AG20443 (cell line): ENCODE measurements at places on chromosomes 3 and 15.
A peak's percentile ranks its signal among the peaks of the same experiment; 100 is the strongest.

- peak; percentile 40 for DNase-seq
These were observed 25.3 kb downstream of the TRAK1 start for GRCh38 chr3:42116466-42116865.

DNA sequence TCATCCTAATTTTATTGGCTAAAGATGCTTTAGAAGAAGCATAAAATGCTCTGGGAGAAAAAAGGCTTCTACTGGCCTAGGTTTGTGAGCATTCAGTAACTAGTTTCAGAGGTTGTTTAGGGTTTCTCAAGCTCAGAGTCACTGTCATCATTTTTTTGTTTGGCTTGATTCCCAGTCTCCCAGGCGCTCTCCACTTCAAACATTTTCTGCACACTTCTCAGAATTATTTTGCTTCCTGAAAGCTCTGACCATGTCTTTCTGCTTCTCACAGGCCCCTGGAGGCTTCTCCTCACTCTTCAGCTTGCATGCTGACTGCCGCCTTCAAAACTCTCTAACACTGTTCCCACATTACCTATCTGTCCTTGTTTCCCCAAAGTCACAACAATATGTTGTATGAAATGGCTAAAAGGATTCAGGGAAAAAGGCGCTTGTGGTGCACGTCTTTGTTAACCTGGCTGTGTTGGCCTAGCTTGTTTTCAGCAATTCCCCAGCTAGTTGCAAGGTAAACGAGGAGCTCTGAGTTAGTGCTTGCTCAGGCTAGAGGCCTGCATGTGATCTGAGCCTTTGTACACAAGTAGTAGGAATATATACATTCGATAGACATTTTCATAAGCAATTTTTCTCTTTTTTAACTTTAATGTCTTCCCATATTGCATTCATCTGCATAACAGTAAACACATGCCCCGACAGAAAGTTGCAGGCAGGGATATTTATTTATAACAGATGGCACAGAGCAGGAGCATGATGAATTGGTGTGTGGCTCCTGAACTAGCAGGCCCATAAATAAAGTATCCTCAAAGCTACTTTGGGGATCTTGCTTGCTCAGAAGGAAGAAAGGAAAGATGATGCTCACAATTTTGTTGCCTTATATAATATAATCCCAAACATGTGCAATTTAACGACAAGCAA, 129.2 kb upstream of the DPH6 start:
- DNase-seq, result peak; percentile 62

DNA sequence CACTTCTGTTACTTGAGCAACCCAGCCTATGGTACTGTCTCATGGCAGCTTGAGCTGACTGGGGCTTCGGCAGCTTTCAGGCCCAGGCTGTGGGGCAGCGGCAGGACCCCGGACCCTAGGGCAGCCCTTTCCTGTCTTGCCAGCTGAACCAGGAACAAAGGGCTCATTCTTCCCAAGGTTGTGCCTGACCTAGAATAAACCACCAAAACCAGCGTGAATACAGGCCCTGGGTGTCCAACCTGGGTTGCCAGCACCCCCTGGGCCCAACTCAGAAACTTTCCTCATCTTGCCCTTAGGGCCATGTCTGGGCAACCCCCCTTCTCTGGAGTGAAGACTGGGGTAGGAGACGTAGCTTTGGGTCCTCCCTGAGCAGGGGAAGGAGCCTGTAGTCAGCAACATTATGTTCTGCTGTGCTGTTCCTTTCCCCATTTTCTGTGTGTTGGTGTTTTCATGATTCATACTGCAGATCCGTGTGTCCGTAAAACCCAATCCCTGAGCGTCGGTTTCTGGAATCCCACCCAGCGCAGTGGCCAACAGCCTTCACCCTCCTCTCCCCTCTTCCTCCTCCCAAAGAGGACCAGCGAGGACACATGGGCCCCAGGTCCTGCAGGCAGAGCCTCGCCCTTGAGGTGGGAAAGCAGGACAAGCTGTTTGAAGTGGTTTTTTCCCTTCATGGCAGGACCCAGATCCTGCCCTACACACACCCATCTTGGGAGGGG, 33.5 kb downstream of the TKT start:
- DNase-seq, result no peak

DNA sequence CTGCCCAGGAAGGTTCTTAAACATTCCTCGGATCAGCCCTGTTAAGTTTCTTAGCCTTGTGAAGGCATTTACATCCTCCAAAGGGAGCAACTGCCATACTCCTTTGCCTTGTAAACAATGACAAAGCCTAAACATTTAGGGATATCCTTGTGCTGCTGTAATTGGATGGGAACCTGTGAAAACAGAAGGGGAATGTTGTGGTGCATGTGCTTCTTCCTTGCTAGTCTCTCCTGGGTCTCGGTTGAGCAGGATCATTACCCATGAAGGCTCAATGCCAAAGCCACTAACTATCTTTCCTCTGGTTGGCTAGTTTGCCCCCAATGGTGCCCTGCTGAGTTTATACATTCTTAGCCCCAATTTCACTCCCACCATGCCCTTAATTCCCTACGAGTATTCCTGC, 17.3 kb downstream of the CHRNA3 start:
- DNase-seq, result no peak

DNA sequence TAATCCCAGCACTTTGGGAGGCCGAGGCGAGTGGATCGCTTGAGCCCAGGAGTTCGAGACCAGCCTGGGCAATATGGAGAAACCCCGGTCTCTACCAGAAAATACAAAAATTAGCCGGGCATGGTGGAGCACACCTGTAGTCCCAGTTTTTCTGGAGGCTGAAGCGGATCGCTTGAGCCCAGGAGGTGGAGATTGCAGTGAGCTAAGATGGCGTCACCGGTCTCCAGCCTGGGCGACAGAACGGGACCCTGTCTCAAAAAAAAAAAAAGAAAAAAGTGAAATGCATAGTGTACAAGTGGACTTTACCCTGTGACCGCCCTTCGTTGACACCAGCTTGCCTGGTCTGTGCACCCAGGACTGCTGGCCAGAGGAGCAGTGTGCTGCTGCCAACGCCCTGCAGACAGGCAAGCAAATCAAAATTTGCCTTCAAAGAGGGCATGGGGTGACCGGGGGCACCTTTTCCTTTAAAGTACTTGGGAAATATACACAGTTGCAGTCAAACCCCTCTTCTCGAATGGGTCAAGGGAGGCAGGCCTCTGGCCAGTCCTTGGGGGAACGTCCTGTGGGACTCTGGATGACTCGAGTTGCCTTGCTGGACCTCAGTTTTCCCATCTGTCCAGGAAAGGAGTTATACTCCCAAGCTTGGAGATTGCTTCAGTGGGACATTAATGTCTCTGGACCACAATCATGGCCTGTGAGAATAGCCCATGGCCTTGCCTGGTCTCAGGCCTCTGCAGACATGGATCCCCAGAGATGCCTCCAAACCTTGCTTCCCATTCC, 1.0 kb downstream of the XYLB start:
- DNase-seq, result no peak

DNA sequence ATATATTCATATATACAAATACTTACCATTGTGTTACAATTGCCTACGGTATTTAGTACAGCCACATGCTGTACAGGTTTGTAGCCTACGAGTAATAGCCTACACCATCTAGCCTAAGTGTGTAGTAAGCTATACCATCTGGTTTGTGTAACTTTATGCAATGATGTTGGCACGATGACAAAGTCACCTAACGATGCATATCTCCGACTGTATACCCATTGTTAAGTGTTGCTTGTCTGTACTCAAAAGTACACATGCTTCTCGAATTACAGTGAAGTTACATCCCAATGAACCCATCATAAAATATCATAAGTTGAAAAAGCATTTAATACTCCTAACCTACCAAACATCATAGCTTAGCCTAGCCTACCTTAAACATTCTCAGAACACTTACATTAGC, 327.1 kb downstream of the KBTBD8 start:
- no peak for DNase-seq

GRCh38 chr3:373193-373779, 176.7 kb downstream of the CHL1 start:
- DNase-seq, result no peak

GRCh38 chr3:143315766-143316165, 196.2 kb downstream of the CHST2 start:
- DNase-seq, result no peak

DNA sequence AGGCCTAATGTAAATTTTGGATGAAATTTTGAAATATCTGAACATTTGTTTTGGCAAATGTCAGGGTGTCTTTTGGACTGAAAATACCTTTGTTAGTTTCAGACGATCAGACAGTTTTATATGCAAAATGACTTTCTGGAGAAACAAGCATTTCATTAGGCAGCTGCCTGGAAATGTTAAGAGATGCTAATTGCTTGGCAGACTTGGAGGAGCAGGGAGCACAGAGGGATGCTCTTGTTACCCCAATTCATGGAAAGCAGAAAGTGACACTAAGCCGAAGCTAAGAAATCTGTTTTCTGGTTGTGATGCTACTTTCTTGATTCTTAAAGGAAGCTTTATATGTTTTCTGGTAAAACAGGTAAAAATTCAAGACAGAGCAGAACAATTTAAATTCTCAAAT, 204.3 kb upstream of the GBE1 start:
- DNase-seq, result no peak

DNA sequence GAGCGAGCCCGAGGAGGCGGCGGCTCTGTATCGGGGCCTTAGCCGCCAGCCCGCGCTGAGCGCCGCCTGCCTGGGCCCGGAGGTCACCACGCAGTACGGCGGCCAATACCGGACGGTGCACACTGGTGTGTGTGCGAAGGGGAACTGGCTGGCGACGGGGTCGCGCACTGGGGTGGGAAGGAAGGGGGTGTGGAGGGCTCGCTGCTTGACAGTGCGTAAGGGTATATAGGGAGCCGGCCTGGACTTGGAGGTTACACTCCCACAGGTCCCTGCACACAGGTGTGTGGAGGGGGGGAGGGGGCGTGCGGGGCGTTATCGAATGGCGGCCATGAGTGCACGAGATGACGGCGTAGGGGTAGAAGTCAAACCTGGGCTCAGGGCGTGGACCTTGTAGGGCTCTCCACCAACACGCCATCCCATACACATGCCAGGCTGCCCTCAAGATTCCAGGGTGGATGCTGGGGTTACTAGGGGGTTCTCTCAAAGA, 389 bp downstream of the APEH start:
- DNase-seq, result no peak

DNA sequence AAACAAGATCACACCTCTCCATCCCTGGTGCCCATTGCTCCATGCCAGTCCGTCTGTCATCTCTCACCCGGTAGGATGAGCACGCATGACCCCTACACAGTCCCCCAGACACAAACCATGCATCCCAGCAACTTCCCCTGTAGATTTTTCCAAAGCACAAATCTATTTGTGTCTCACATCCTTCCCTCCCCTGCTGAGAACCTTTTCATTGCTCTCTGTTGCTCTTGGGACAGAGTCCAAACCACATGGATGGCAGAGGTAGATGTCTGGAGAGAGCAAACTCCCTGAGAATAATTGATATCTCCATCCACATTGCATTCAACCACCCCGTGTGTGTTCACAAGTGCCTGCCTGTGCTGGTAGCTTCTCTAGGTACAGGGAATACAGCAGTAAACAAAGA, 29.9 kb upstream of the LRTM1 start:
- DNase-seq, result no peak

- DNase-seq, result peak; percentile 77
These were observed 103.9 kb downstream of the FBN1 start for GRCh38 chr15:48541341-48542278.

GRCh38 chr15:66765478-66766281, 63.6 kb downstream of the SMAD6 start:
- peak; percentile 44 for DNase-seq

GRCh38 chr3:14768881-14769280, 49.9 kb upstream of the FGD5 start:
- no peak for DNase-seq

DNA sequence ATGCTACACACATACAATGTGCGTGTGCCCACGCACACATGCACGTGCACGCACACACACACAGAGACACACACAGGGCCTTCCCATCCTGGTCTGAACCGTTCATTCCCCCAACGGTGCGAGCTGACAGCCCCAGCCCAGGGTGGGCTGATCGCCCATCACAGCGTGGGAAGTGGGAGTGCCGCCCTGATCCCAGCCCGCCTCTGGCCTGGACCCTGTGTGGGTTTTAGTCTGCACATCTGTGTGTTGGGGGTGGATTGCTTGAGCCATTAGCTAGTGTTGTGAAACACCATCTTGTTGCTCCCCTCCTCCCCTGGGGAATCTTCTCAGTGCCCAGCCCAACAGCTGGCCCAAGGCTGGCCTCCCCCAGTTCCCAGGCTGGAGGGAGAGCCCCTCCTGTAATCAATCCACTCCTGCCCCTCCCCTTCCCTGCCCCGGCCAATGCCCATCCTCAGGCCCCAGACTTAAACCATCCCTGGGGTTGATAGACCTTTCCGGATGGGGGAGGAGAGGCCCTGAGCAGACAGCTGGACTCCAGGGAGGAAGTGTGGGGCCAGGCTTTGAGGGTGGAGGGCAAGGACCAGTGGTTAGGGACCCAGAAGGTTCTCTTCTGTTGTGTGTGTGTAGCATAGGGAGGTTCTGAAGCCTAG, 8.3 kb downstream of the SEMA3G start:
- DNase-seq, result peak; percentile 77

DNA sequence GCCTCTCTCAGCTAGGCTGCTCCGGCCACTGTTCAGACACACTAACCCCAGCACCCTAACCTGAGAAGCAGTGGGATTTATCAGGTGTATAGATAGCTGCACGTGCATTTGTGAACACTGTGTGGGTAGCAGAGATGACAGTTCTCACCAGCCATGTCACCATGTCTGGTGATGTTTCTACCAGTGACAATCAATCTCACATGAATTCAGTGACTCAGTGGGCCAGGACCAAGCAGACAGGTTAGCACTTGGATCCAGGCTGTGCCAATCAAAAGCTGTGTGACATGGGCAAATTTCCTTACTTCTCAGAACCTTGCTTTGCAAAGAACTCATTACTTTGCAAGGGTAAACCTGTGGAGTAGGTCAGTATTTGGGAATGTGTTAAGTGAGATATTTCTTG, 65.3 kb upstream of the GATM start:
- no peak for DNase-seq

DNA sequence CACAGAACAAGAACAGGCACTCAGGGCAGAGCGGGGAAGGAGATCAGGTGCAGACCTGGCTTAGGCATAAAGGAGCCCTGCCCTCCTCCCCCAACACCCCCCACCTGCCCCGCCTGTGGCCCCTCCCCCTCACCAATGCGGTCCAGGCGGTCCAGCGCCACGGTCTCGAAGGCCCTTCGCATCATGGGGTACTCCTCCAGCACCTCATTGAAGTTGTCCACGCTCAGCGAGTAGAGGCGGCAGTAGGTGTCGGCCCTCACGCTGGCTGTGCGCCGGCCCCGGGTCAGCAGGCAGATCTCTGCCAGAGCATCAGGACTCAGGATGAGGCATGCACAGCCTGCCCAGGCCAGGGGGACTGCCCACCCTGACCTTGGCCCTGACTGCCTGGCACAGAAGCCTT, 44.8 kb downstream of the HCN4 start:
- no peak for DNase-seq

- peak; percentile 59 for DNase-seq
These were observed 328.3 kb downstream of the THSD4 start for GRCh38 chr15:71443538-71443937.

DNA sequence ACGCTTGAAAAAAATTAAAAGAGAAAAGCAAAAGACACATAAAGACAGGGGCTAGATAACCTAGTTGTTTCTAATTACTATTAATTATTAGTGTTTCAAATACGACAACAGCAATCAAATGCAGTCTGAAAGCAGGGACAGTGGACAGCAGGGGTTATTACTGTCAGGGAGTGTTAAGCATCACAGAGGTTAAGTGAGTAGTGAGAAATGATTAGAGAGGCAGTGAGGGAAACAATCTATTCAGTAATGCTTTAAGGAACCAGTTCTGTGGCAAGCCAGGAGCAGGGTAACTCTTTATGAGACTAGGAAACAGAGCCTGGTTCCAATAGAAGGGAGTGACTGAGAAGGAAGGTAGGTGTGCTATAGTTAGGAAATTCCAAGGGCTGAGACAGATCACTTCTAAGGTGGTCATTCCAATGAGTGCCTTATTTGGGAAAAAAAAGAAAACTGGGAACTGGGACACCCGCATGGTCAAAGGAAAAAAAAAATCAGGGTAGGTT, 15.0 kb downstream of the RYK start:
- no peak for DNase-seq
